BE2C (cell line): ENCODE measurements at places on chromosomes 4 and X.
A peak's percentile ranks its signal among the peaks of the same experiment; 100 is the strongest.

- no peak for DNase-seq
These were observed 940 bp upstream of the UTP3 start for GRCh38 chr4:70687392-70687791.

DNA sequence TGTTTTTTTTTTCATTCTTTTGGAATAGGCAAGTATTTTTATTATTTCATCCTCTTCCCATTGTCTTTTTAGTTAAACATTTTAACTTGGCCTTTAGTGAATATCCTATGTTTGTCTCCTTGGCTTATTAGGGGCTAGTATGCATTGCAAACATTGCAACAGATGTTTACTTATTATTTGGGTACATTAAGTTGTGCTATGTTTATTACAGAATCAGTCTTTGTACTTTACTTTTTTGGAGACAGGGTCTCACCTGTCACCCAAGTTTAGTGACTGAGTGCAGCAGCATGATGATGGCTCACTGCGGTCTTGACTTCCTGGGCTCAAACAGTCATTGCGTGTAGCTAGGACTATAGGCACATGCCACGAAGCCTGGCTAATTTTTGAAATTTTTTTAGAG is 51.1 kb upstream of the NUDT6 start:
- no peak for DNase-seq

DNA sequence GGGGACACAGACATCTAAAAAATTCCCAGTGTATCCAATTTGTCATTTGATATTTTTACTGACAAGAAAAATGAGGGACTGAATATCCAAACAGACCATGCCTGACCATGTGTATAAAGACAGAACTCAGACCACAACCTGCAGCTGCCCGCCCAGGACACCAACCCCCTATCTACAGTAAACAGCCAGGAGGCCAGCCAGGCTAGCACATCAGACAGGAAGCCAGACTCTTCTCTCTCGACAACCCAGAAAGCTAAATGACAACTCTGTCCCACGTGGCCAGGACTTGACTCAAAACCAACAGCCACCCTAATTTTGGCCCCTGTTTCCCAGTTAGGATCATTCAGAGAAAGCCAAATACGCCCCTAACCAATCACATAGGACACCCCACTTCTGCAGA is 15.1 kb downstream of the AFAP1 start:
- DNase-seq = no peak

DNA sequence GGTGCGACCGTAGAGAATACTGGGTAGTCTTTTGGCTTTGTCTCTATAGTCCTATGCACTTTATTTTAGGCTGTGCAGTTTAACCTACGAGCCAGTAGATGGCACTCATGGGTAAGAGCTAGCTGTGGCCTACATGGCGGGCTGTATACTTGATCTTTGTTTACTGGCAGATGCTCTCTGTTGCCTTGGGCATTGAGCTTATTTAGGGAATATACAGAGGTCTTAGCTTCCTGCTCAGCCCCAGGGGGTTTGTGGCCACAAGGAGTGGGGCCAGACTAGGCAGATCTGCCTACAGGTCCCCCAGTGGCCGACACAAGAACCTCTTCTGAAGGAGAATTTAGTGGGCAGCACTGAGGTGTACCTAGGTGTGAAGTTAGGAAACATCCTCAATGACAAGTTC is 227.6 kb upstream of the HDX start:
- DNase-seq = peak; percentile 50

GRCh38 chrX:118756101-118756500 is 28.7 kb downstream of the IL13RA1 start:
- no peak for DNase-seq

DNA sequence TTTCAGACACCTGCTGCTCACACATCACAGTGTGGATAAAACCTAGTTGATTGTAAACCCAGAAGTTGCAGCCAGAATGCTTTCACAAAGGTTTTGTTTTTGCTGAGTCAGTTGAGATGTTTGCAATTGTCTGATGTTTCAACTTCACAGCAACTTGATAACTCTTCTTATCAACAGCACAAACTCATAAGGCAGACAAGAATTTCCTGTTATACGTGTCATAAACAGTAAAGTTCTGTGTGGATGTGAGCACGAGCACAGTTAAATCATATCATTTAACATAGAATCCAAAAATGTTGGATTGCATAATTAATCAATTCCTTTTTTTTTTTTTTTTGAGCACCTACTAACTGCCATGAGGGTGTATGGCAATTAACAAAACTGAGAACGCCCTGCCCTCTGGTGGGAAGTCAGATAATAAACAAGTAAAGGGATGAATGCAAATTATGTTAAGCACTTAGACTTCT is 512.2 kb downstream of the PDHA2 start:
- peak; percentile 54 for DNase-seq

- DNase-seq = no peak
These were observed 81.9 kb downstream of the FAM114A1 start for GRCh38 chr4:38949411-38950051.

DNA sequence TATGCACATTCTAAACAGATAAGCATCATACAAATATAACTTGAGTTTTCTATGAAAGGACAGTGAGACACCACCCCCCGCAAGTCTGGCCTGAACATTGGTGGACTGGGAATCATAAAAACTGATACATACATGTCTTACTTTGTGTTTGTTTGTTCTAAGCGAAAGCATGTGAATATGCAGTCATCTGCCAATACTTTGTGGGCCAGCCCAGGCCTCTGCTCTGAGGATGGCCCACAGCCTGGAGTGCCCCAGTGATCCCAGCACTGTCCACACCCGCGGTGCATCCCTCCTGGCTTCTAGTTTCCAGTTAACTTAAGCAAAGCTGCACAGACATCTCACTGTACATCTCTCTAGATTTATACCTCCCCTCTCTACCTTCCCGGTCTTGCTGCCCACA is 146.5 kb downstream of the GPR143 start:
- no peak for DNase-seq

DNA sequence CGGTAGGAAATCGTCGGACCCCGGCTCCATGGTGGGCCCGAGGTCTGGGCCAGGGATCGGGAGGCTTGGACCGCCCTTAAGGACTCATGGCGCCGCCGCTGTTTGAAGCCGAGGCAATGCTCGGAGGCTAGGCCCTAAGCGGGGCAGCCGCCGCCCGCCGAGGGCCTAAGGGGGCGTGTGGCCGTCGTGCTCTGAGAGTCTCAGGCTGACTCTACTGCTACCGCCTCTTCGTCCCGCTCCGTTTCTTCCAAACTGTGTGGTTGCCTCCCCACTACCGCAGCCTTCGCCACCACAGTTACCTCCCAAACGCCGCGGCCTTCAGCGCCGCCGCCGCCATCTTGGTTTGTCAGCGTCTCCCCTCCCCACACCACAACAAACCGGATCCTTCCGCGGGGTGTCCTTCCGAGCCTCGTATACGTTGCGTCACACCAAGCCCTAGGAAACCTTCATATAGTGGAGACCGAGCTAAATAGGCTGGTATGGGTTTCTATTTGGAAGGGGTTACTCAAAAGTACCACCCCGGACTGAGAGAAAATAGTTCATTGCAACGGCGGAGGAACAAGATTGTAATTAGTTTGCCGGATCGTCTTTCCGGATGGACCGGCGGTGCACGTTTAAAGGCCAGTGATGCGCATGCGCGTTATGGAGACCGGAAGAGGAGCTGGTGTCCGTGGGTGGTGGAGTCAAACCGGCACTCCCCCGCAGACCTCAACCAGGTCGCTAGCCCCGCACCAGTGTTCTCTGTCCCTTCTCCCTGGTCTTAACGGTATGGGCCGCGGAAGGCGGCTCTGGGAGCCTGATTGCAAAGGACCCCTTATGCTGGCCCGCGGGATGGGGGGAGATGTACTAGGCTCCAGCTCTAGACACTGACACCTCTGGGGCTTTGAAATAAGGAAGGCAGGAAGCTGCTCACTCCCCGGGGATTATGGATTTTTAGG is at the start of gene KDM5C:
Gene KDM5C (minus strand): TSS at position 348 of the 938 bp plus-strand sequence. CDS start 318 bp downstream, at position 30.
- peak; percentile 89 for DNase-seq

DNA sequence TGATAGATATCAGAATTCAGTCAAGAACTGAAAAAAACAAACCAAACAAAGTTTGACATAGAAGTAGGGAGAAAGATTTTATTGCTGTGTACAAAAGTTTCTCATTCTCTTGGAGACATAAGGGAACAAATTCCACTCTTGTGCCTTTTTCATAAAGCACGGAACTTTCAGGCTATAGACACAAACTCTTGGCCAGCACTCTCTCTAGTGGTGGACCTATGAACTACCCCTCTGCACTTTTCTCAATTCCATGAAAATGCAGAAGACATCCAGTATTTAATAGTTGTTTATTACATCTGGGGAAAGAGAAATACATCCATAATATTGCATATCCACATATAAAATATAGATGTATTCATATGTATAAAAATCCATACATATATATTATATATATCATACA is 291.6 kb upstream of the HS3ST1 start:
- DNase-seq = no peak

GRCh38 chrX:15475021-15475420 is 18.1 kb downstream of the PIR start:
- no peak for DNase-seq
